HFFc6 (cell line): ENCODE measurements at places on chromosomes 7 and 10. TPM values are rescaled to one million over a fixed set of nuclear protein-coding genes. Genes with fewer than 3 reads are reported as not detected.

DNA sequence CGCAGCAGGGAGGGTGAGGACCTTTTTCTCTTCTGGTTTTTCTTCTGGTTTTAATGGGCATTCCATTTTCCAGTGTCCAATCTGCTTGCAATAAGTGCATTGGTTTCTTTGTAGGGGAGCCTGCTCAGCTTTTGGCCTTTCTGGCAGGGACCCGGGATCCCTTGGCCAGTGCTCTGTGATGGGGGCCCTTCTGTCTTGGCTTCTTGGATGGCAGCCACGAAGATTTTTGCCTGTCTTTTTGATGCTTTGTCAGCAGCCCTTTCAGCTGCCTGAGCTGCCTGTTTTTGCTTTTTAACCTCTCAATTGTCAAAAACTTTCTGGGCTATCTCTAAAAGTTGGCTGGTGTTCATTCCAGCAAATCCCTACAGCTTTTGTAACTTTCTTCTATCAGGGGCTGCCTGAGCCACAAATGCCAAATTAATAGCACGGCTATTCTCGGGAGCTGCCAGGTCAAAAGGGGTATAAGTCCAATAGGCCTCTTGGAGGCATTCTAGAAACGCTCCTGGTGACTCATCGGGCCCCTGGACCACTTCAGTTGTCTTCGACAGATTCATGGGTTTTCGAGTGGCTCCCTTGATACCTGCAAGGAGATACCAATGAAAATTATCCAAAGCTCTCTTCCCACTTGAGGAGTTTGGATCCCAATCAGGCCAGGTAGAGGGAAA lies 179.9 kb upstream of the MBL2 start:
- no peak for DNase-seq

The PRSS37 gene
- total RNA-seq = not detected in 2 replicates

The KLF6 gene
- total RNA-seq = 106 to 153 TPM (median 135 TPM) in 3 replicates

- no peak for DNase-seq
Observed at GRCh38 chr7:106248600-106248999, 36.2 kb downstream of the NAMPT start.

GRCh38 chr7:100801833-100802568 lies 25.3 kb downstream of the EPHB4 start:
- DNase-seq = peak; percentile 91

DNA sequence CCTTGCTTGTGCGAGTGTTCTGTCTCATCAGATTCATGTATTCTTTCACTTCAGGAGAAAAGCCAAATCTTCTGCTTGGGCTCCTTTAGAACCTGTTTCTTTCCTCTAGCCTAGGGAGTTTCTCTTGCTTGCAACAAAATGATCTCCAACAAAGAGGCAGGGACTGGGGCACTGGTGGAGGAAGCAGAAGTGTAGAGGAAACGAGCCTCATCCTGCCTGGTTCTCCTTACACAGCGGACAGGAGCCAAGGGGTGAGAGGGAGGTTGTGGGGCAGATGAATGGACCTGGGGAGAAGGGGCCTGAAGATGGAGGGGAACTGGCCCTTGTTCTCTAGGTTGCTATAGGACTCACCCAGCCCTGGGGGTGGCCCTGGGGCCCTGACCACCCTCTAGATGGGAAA lies 141.1 kb downstream of the PKD1L1 start:
- no peak for DNase-seq

The AGMO gene
- total RNA-seq = not detected in 3 replicates

GRCh38 chr7:158422887-158423560 lies 164.6 kb downstream of the PTPRN2 start:
- no peak for DNase-seq

GRCh38 chr10:100327007-100327717 lies 2.9 kb downstream of the PKD2L1 start:
- DNase-seq = peak; percentile 15

DNA sequence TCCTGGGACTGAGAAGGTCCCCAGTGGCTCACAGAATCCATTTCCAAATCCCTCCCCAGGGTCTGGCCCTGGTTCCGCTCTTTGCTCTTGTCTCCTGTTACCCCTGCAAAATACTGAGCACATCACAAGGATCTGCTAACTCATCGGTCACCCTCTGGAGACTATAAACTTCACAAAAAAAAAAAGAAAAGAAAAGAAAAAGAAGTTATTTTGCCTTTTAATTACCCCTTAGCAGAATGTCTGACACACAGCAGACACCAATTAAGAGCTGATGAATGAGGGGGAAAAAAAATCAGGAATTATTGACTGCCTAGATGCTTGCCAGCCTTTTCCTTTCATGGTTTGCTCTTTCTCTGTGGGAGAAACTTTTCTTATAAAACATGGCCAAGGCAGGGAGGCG lies 578.7 kb downstream of the GRID1 start:
- DNase-seq = no peak

- DNase-seq = no peak
Observed at GRCh38 chr10:63264617-63265221, 131.6 kb downstream of the NRBF2 start.

The FAM25A gene
- not detected in 2 replicates for total RNA-seq

The TRIM50 gene
- not detected in 2 replicates for total RNA-seq

DNA sequence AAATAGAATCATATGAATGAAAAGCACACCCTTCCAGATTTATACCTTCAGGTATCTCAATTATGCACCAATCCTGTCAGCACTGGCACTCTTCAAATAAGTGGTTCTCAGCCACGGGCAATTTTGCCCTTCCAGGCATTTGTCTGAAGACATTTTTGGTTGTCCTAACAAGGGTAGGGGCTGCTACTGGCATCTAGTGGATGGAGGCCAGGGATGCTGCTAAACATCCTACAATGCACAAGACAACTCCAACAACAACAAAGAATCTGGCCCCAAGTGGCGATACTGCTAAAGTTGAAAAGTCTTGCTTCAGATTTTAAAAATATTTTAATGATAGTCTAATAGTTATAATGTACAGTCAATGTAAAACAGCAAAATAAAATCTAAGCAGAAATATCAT lies 16.1 kb downstream of the CCDC186 start:
- no peak for DNase-seq
